ENCODE measurements at places on chromosomes 5 and 9. TPM values are rescaled to one million over a fixed set of nuclear protein-coding genes. Genes with fewer than 3 reads are reported as not detected.

- no peak for DNase-seq
These were observed 10.9 kb downstream of the ACTL7B start for GRCh38 chr9:108844856-108845255.

DNA sequence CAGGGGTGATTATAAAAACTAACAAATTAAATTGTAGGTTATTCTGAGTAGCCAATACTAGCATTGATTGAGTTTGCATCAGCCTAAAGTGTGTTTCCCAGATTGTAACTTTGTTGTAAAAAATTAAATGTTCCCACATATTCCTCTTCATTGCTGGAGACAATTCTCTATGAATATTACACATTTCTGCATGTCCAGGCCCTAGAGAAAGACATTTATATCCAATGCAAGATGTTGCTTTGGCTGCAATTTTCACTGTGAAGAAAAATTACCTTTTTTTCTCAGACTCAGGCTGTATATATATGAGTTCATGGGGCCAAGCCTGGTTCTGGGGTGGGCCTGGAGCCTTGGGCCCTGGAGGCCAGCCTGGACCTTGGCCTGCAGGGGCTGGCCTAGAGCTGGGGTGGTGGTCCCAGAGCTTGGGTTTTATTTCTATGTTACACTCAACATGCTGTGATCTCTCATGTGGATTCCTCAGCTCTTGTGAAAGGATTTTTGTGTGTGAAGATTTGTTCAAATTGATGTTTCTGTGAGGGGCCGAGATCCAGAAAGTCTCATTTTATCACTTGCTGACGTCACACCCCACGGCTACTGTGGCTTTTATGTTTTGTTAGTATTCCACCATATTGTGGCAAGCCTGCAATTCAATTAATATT, 232.5 kb downstream of the SPATA31A1 start:
- DNase-seq: no peak

GPRIN1 gene
- total RNA-seq: 34.0 TPM

DBH gene
- total RNA-seq: not detected

ZNF622 gene
- 47.2 TPM for total RNA-seq

DNA sequence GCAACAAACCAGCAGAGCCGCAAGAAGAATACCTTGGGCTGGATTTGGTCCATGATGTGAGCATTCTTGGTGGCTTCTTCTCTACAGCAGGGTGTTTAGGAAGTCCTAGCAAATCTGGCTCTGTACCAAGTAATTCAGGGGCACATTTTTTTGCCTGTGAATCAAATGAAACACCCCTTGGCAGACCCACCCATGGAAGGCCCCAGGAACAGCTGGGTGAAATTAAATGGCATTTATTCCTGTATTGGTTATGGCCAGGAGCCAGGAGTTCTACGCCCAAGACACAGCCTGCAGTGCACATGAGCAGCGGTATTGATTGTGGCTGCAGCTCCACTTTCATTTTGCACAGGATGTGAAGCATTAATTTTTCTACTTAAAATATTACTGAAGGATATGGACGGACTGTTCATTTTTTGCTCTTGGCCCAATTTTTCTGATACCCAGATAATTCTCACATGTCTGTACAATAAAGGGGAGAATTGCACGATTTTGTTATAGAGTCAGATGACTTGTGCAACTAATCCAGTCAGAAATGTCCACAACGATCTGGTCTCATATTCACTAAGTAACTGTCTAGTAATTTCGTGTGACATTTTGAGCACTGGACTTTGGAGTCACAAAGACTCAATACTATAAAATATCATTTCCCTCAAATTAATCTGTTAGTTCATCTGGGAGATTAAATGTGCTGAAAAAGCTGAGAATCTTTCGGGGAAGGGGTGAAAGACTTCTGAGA, 120.7 kb upstream of the APC start:
- DNase-seq: no peak

GRCh38 chr9:122370869-122371755, at the start of gene PTGS1:
Gene PTGS1 (plus strand): TSS chr9:122371024. CDS start chr9:122371085, 61 bp downstream.
- DNase-seq: no peak

DNA sequence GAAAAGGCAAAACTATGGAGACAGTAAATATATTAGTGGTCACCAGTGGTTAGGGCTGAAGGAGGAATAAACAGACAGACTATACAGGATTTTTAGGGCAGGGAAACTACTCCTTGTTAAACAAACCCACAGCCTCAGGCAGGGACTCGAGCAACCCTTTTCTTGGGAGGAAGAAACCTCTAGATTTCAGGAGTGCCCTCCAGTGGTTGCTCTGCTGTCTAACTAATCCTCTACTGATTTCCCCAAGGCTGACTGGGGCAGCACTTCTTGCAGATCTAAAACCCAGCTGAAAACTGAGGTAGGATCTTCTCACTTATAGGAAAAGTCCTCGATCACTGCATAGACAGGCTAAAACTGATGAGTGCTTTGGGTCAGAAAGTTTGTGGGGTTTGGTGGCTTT, 176.8 kb downstream of the ISOC1 start:
- DNase-seq: no peak

LOX gene
- total RNA-seq: 14.9 TPM

DNA sequence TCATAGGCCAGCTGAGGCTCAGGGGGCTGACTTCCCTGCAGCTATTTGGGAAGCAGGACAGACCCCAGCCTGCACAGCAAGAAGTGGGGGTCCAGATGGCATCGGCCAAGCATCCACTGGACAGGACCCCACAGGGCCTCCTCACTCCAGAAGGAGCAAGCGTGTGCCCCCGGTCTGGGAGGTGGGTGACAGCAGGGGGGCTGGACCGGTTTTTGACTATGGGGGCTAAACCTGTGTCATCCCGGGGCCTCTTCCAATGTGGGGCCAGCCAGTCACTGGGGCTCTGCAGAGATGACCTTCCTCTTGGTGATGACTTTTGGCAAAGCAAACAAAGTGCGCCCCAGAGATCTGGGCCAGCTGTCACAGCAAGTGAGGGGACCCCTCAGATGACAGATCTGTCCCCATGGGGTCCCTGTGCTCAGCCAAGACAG, 163.9 kb downstream of the OLFM1 start:
- no peak for DNase-seq

GRCh38 chr5:74386571-74387334, 253.8 kb downstream of the ENC1 start:
- DNase-seq: peak; percentile 88

- no peak for DNase-seq
These were observed 2.3 kb downstream of the LCNL1 start for GRCh38 chr9:136985027-136985602.

GRCh38 chr5:93320920-93321445, 260.0 kb downstream of the NR2F1-AS1 start:
- no peak for DNase-seq

ST8SIA4 gene
- total RNA-seq: 0.72 TPM

SPINK13 gene
- total RNA-seq: 0.58 TPM

Measured in epithelial cell of proximal tubule (primary cell).